ENCODE measurements at places on chromosomes 16 and 17. TPM values are rescaled to one million over a fixed set of nuclear protein-coding genes. Genes with fewer than 3 reads are reported as not detected.

LPO gene
- 0.14 TPM for polyA plus RNA-seq

BCAR1 gene
- polyA plus RNA-seq: 66.3 TPM

CDIP1 gene
- 27.9 TPM for polyA plus RNA-seq

QRICH2 gene
- polyA plus RNA-seq: 7.4 TPM

ALDH3A2 gene
- polyA plus RNA-seq: 90.5 TPM

NTN1 gene
- 12.0 TPM for polyA plus RNA-seq

HSD17B1 gene
- 5.9 TPM for polyA plus RNA-seq

KRTAP16-1 gene
- not detected for polyA plus RNA-seq

IGFBP4 gene
- 336 TPM for polyA plus RNA-seq

DOC2A gene
- 2.2 TPM for polyA plus RNA-seq

- DNase-seq: no peak
Observed at GRCh38 chr17:66365903-66366302, 63.5 kb downstream of the PRKCA start.

GRCh38 chr17:77894126-77894956, 64.2 kb upstream of the TNRC6C start:
- DNase-seq: no peak

DNA sequence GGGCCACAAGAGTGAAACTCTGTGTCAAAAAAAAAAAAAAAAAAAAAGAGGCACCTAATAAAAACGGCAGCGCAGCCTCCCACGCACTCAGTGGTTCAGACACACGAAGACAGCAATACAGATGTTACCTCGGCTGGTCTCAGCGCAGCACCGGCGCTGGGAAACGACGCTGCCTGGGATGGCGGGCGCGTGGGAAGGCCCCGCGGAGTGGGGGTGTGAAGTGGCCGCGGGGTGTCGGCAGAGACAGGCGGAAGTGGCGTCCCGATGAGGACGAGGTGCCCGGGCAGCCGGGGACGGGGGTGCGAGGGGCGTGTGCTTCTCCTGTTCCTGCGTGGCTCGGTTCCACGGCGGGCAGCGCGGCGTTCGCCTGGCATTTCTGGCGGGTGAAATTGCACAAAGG, 179.4 kb downstream of the BANP start:
- no peak for DNase-seq

DNA sequence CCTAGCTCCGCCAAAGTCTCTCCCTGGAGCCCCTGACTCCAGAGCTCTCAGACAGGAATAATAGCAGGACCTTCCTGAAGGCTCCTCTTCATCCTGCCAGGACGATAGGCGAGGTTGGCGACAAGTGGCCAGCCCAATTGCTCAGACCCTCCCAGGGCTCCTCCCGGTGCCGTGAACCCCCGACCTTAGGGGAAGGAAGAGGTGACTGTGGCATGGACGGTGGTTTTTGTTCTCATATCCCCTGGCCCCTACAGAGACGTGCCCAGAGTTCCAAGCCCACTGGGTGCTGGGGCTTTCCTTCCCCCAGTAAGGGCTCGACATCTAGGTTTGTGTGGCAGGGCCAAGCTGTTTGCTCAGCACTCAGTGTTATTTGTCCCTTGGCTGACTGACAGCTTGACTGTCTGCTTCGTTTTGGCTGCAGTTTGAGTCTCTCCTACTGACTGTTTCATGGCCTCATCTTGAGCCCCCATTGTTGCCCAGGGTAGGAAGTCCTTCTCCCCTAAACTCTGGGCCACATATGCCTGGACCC, 4.6 kb upstream of the ADCY7 start:
- DNase-seq: no peak

GRCh38 chr17:34741967-34742366, 162.6 kb downstream of the TMEM132E start:
- no peak for DNase-seq

DNA sequence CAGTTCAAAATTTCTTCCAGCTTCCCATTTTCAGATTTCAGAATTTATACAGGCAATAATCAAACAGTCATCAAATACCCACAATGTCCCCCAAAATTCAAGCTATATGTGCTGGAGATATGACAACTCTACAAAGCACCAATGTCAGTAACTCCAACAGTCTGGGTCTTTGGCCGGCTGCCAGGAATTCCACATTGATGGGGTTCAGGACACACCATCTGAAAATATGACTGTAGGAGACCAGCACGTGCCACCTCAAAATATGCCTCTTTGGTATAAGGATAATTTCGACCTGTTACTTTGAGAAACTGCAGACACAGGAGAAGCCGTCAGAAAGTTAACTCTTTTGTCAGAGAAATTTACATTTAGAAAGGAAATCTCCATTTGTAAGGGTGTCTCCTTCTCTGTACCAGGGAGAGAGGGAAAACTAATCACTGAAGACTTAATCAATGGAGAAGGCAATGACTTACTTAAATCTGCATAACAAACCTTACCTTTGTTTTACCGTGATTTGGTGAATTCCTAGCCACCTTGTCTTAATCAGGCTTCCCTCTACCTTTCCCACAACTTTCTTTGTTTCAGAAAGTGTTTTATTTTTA, 594.3 kb upstream of the CDH5 start:
- DNase-seq: no peak

DNA sequence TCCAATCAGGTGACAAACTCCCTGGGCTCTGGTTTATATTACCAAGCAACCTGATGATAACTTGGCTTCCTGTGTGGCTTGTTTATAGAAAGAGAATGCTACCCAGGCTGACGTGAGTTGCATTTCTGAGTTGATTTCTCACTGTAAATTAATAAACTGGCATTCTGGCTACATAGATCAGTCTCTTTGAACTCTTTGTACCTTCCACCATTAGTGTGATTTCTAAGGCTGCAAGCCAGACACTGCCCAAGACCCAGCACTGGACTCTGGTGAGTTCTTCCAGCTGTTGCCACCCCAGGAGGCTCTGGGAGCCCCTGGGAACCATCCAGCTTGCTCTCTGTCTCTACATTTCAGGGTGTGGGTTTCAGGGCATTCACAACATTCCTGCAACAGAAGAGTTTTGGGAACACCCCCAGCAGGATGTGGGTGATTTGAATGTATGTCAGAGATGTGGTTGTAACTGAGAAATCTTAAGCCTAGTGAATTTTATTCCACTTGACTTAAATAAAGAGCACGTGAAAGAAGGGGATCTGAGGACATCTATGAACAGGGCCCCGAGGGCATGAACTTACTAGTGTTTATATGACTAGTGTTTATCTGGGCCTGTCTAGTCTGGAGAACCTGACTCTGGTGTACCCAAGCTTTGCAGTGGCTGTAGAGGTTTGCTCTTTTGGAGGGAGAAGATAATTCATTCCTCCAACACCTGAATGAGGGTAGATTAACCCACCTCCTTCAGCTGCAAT, 30.3 kb upstream of the LRRC37A start:
- DNase-seq: no peak

- peak; percentile 86 for DNase-seq
Observed at GRCh38 chr16:85234310-85235204, 122.3 kb upstream of the CIBAR2 start.

DNA sequence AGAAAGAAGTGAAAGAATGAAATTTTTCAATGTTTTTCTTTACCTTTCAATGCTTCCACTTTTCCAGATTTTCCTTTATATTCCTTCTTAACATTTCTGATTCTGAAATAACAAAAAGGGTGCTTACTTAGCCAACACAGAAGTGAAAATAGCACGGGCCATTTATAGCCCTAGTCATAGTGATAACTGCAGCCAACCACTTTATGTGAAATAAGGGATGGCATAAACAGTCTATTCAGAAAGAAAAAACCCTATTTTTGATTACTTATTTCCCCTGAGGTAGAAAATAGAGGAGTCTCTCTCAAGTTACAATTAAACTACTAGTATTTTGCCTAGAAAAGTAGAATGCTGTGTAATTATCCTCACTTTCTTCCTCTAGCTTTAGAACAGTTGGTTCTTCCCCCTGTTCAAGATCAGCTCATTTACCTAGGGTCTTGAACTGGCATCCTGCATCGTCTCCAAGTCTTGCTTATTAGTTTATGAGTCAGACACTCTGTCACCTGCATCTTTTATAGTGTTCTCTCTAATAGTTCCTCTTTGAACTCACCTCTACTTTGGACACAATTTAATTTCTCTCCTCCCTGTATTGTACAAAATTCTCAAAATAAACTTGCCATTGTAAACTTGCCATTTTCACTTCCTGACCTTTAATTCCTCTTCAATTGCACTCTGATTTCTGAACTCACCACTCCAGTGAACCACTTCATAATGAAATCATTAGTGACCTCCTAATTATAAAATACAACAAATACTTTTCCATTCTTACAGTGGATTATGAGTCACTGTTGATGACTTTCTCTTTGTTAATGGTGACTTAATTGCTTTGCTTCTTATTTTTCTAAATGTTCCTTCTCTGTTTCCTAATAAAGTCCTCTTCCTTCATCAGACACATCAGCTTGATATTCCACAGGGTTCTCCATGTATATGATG, 23.6 kb downstream of the ABCA6 start:
- DNase-seq: no peak

DNA sequence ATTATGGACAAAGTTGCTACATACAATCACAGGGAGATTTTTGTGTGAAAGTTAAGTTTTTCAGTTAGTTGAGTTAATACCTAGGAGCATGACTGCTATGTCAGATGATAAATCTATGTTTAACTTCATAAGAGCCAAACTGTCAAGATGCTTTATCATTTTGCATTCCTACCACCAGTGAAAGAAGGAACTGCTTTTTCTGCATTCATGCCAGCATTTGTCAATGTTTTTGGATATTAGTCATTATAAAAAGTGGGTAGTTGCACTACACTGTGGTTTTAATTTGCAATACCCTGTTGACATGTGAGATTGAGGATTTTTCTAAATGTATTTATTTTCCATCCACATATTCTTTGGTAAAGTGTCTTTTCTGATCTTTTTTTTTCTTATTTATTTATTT, 434.0 kb upstream of the MON1B start:
- no peak for DNase-seq

- DNase-seq: no peak
Observed at GRCh38 chr16:8886593-8887430, 4.7 kb downstream of the LITAFD start.

GRCh38 chr17:18896947-18897346, 39.0 kb downstream of the PRPSAP2 start:
- DNase-seq: no peak

- DNase-seq: no peak
Observed at GRCh38 chr17:1606352-1606985, 22.2 kb downstream of the SLC43A2 start.

- no peak for DNase-seq
Observed at GRCh38 chr17:75854101-75854748, 910 bp downstream of the WBP2 start.

GRCh38 chr17:77786740-77787505, 171.6 kb upstream of the TNRC6C start:
- no peak for DNase-seq

DNA sequence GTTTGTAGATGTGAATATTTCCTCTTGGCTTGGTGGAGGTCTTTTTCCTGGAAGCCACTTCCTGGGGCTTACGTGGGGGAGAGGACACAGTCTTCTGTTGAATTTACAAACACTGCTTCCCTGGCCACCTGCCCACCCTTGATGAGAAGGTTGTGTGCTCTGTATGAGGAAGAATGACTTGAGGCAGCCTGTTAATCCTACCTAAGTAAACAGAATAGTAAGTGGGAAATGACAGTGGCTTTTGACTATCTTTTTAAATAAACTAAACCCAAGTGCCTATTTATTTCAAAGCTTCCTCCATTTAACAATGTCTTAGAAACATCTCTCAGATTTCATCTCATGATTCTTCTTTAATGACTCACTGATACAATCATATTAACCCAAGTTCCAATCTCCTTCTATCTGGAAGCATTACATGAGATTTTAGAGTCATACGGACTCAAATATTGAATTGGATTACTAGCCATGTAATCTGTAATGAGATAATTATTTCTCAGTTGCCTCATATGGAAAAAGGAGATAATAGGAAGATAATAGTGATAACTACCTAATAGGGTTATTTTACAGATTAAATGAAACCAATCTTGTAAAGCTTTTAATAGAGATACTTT, 96.6 kb upstream of the SMIM36 start:
- no peak for DNase-seq

DNA sequence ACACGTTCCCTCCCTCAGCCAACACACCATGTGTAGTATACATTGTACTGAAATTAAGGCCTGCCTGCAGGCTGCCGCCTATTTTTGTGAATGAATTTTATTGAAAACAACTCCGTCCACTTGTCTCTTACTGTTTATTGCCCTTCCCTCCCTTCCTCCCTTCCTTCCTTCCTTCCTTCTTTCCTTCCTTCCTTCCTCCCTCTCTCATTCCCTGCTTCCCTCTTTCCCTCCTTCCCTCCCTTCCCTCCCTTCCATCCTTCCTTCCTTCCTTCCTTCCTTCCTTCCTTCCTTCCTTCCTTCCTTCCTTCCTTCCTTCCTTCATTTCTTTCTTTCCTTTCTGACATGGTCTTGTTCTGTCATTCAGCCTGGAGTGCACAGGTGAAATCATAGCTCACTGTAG, 2.3 kb downstream of the ITGAM start:
- no peak for DNase-seq

GRCh38 chr16:2033057-2033908, 6.6 kb downstream of the NHERF2 start:
- no peak for DNase-seq

GRCh38 chr17:49996495-49997300, 1.7 kb upstream of the DLX3 start:
- no peak for DNase-seq

DNA sequence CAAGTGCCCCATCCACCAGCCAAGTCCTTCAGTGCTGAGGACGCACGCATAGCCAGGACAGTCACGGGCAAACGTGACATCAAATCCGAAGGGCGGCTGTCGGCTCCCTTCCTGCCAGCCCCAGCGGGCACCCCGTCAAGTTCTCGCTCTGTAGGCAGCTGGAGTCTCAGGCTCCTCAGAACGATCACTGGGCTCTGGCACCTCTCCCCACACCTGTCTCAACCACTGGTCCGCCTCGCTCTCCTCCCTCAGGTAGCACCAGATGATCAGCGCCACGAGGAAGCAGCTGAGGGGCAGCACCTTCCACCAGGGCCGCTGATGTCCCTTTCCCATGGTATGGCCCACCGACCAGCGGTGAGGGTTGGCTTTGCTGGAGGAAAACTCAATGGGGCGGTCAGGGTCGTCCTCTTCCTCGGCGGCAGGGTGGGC, 422 bp downstream of the UQCC4 start:
- DNase-seq: no peak

DNA sequence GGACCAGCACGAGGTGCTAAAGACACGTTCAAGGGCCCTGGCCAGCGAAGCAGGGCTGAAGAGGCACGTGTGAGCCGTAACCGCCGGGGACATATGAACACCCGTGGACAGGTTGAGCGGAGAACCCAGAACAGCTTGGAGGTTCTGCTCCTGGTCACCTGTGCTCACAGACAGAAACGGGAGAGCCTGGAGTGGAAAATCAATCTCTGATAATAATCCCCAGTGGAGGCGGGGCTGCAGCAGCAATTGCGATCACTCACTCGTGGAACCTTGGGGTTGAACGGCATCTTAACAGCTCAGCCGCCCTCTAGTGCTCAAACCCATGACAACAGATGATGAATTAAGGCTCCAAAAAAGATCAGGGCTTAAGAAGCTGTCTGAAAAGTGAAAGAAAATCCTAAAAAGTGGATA, 25.6 kb downstream of the WIPI1 start:
- DNase-seq: no peak

GRCh38 chr17:40303009-40303657, 5.8 kb upstream of the RARA start:
- no peak for DNase-seq
